ENCODE measurements at places on chromosomes 5 and 9.

DNA sequence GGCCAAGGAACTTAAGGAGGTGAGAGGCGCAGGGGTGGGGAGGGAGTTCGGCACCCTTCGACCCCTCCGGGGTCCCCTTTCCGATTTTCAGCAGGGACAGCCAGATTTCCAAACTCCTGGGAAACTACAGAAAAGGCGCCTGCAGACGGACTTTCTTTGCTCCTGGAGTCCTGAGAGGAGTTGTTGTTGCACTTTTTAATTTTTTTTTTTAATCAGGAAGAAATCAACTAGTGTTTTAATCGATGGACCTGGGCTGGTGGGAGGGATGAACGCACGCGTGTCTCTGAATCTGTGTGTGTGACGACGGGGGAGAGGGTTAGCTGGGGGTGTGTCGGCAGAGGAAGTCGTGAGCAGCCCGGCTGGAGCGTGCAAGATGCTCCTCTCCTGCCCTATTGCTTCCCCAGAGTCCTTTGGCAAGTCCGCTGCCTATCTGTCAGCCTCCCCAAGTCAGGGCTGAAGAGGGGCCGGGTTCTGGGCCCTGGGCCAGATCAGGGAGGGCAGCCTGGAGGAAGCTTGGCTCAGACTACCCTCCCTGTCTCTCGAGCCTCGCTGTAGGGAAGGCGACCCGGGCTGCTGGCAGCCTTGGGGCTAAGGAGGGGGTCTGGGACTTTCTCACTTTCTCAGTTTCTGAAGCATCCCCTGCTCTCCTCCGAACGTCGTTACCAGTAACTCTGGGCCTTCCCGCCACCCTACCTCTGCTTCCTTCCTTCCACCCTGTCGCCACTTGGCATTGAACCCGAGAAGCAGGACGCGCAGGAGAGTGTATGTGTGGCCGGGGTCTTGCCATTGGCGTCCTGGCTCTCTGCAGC lies 731 bp downstream of the PRR16 start:
- DNase-seq, result peak; percentile 58

DNA sequence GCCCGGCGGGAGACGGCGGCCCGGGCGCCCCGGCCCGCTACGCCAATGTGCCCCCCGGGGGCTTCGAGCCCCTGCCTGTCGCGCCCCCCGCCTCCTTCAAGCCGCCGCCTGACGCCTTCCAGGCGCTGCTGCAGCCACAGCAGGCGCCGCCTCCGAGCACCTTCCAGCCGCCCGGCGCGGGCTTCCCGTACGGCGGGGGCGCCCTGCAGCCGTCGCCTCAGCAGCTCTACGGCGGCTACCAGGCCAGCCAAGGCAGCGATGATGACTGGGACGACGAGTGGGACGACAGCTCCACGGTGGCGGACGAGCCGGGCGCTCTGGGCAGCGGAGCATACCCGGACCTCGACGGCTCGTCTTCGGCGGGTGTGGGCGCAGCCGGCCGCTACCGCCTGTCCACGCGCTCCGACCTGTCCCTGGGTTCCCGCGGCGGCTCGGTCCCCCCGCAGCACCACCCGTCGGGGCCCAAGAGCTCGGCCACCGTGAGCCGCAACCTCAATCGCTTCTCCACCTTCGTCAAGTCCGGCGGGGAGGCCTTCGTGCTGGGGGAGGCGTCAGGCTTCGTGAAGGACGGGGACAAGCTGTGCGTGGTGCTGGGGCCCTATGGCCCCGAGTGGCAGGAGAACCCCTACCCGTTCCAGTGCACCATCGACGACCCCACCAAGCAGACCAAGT lies 723 bp downstream of the SNX18 start:
- no peak for DNase-seq

DNA sequence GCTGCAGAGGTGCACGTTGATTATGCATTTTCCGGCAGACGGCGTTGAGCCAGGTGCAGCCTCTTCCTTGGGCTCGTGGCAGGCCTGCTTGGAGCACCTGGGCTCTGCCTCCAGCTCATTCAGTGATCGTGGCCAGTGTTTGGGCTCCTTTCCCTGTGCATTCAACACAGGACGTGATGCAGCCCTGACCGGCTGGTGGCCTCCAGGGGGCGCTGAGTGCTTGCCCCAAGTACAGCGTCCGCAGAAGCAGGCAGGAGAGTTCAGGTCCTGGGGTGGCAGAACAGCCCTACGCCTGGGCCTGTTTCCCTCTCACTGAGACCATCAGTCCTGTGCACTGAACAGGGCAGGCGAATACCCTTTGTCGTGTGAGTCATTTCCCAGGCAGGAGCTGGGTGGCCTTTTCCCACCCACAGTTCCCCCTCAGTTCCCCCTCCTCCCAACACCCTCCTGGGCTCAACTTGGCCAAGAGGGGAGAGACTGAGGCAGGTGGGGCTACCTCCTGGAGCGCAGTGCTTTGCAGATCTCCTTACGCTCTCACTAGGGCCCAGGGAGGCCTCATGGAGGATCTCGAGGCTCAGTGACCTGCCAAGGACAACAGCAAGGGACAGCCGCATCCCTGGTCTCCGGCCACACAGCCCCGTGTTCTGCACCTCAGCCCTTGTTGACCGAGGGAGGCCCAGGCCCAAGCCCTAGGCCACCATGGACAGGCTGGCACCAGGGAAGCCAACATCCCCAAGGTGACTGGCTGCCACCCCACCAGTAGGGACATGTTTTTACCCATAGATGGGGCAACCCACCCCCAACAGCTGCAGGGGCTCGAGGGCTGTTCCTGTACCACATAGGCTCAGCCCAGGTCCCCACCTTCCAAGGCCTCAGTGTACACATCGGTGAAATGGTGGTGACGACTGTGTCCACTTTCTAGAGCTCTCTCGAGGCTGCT lies 52.9 kb downstream of the LRSAM1 start:
- peak; percentile 77 for DNase-seq

- no peak for DNase-seq
Observed at GRCh38 chr5:87268970-87269377, 1.3 kb downstream of the RASA1 start.

GRCh38 chr5:54680998-54681397 lies 163.4 kb downstream of the SNX18 start:
- DNase-seq, result no peak

DNA sequence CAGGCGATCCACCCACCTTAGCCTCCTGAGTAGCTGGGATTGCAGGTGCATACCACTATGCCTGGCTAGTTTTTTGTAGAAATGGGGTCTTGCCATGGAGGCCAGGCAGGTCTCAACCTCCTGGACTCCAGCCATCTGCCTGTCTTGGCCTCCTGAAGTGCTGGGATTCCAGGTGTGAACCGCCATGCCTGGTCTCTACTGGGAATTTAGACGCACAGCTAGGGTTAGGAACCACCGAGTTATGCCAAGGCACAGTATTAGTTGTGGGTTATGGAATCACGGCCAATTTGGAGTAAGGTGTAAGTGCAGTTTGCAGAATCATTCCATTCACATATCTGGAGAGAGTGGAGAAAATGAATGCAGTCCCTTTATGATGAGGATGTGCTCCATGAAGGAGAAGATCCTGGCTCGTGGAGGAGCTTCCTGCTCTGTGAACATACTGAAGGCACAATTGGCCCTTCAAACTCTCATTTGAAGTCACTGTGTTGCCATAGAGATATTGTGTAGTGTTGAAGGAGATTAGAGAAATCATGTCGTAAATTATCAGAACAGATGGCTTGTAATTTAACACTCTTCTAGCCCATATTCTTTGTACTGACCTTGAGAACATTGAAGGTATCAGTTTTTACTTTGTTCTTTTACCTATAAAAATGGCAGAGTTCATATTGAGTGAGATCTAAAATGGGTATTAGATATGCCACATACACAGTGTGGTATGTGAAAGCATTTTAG lies 18.8 kb downstream of the TRIO start:
- DNase-seq, result no peak

GRCh38 chr9:111759762-111760639 lies 34.7 kb downstream of the SHOC1 start:
- DNase-seq, result peak; percentile 83

Measured in HFFc6 (cell line).